Activated CD8-positive, alpha-beta memory T cell treated with anti-CD3 and anti-CD28 coated beads for 1 hour (primary cell): ENCODE measurements at places on chromosomes 2 and 18.

DNA sequence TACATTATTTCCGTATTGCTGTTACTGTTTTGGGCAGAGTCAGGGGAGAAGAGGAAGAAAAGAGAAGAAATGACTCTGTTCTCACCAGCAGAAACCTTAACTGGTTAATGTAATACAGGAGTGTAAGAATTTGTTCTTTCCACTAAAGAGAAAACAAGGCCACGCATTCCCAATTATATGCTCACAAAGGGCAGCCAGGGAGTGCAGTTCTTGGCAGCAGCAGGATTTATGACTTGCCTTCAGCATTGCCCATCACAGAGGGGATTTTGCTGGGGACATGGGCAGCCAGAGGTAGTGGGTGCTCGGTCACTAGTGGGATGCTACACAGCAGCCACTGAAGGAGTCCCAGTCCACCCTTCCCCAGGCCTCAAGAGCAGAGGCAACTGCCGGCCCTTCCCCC is 18.4 kb downstream of the MREG start:
- DNase-seq = no peak

- no peak for DNase-seq
Measured at GRCh38 chr2:143632751-143633374, 503.6 kb downstream of the ARHGAP15 start.

- no peak for DNase-seq
Measured at GRCh38 chr2:61910603-61911002, 5.1 kb downstream of the COMMD1 start.

- no peak for DNase-seq
Measured at GRCh38 chr2:70793450-70793849, 3.0 kb upstream of the FIGLA start.

DNA sequence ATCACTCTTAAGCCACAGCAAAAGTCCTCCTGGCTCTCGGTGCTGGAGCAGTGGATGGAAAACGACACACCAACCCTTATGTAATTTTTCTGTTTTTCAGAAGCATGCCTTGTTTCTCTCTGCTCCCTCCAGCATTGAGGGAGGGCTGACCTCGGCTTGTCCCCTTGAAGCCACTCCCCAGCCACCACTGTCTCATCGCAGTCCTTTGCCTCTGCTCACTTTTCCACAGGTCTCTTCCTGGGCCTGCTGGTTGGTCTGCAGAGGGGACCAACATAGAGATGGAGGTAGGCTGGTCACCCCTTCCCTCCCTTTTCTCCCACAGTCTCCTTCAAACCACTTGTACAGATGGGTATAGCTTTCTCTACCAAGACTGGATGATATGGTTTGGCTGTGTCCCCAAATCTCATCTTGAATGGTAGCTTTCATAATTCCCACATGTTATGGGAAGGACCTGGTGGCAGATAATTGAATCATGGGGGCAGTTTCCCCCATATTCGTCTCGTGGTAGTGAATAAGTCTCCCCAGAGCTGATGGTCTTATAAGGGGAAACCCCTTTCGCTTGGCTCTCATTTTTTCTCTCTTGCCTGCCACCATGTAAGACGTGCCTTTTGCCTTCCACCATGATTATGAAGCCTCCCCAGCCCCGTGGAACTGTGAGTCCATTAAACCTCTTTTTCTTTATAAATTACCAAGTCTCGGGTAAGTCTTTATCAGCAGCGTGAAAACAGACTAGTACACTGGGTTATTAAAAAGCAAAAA is 14.3 kb upstream of the RIOK3 start:
- DNase-seq = no peak

- no peak for DNase-seq
Measured at GRCh38 chr2:233429175-233429897, 75.0 kb downstream of the DGKD start.

- DNase-seq = no peak
Measured at GRCh38 chr2:238986491-238987351, 138.8 kb downstream of the TWIST2 start.

GRCh38 chr2:66443186-66443978 is 8.5 kb downstream of the MEIS1 start:
- no peak for DNase-seq

DNA sequence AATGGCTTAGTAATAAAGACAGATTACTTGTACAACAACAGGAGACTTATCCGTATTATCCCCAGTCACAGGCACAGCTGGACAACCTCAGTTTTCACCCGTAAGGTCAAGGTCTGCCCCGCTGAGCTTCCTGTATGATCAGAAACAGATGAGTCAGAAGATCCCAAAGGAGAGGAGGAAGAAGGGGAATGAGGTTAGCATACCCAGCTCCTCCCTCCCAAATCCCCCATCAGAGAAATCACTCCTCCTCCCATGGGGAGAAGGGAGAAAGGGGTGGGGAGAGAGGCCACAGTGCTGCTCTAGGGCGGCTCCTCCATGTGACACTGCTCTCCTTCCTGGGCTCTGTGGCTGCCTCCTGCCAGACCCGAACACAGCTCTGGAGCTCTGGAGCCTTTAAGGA is 53.8 kb upstream of the SPTBN1 start:
- DNase-seq = no peak

DNA sequence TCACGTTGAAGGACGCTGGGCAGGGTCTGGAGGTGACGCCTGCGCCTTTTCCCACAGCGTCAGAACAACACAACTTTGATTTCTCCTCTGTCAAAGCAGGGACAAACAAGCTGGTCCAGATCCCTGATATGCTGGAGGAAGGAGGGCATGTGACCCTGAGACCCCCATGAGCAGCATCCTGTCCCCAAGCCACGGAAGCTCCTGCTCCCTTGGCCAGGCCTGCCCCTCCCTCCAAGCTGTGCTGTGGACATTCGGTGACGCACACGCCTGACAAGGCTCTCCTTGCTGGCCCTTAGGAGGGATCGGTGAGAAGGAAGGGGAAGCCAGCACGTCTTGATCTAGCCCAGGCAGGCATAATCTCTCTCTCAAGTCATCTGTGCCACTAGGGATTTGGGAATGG is 11.3 kb downstream of the MLPH start:
- DNase-seq = no peak

DNA sequence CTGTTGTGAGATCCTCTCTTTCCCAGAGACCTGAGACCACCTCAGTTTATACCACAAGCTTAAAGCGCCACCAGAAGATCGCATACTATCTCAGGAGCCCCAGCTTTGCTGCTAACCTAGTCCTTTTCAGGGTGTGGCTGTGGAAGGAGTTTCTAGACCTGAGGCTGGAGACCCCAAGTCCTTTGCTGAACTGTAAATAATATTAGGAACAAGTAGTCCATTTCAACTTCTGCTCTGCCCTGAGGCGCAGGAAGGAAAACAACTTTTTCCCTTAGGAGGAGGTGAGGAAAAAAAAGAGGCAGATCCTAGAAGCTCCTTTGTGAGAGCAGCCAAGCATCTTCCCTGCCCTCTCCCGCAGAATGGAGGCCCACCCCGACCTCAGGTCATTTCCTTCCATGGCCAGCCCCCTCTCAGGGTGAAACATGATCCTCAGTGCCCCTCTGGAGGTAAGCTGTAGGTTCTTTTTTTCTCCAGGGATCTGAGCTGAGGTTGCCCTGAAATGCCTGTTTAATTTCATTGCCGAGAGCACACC is 122.8 kb upstream of the LGALSL start:
- no peak for DNase-seq

DNA sequence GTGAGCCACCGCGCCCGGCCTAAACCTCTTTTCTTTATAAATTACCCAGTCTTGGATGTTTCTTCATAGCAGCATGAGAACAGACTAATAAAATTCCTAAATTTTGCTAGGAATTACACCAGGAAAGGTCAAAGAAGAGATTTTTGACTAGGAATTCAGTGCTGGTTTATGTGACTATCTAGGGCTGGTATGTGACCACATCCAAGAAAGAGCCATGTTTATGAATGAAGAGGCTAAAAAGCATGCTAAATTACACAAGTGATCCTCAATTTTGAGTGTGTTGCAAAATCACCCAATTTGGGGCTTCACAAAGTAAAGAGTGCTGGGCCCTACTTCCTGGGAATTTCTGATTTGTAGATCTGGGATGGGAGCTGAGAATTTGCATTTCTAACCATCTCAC is 123.6 kb downstream of the CSRNP3 start:
- DNase-seq = no peak

- no peak for DNase-seq
Measured at GRCh38 chr2:12091201-12091806, 344.9 kb downstream of the LPIN1 start.

DNA sequence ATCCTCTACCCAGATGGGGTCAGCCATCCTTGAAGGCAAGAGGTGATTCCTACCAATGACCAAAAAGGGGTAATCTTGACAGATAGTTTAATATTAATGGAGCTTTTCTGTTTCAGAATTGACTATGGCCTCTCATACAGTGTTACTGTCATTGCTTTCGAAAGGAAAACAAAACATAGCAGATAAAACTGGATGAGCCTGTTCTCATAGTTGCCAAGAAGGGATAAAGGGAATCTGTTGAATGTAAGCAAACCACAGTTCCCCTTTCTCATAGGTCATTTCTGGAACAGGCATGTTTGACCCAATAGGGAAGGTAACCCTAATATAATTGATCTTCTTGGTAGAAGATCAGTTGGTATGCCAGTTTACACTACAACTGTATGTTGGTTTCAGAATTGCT is 1.6 kb downstream of the RAB27B start:
- DNase-seq = no peak

- no peak for DNase-seq
Measured at GRCh38 chr18:7601246-7601615, 34.1 kb downstream of the PTPRM start.

DNA sequence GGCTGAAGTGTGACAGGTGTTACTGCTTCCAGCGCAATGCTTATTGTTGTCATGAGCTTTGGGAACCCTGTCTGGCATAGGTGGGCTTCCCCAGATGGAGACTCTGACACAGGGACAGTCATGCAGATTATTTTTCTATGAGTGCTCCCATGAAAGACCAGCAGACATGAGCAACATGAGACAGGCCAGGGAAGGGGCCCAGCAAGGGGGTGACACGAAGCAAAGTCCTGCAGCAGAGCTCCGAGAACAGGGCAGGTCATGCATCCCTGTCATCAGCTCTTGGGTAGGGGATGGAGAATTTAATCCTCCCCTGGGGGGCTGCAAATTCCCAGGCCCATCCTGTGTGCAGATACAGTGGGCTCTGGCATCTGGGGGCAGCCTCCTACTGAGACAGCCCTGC is 77.4 kb downstream of the CTAGE1 start:
- DNase-seq = no peak

DNA sequence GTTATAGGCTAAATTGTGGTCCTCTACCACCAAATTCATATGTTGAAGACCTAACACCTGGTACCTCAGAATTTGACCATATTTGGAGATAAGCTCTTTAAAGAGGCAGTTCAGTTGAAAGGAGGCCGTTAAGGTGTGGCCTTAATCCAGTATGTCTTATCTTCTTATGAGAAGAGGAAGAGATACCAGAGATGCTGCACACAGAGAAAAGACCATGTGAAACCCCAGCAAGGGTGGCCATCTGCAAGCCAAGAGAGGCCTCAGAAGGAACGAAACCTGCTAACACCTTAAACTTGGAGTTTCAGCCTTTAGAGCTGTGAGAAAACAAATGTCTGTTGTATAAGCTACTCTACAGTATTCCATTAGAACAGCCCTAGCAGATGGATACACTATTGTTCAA is 528.1 kb upstream of the DCC start:
- DNase-seq = no peak

- no peak for DNase-seq
Measured at GRCh38 chr18:31657823-31658669, 26.3 kb downstream of the B4GALT6 start.

DNA sequence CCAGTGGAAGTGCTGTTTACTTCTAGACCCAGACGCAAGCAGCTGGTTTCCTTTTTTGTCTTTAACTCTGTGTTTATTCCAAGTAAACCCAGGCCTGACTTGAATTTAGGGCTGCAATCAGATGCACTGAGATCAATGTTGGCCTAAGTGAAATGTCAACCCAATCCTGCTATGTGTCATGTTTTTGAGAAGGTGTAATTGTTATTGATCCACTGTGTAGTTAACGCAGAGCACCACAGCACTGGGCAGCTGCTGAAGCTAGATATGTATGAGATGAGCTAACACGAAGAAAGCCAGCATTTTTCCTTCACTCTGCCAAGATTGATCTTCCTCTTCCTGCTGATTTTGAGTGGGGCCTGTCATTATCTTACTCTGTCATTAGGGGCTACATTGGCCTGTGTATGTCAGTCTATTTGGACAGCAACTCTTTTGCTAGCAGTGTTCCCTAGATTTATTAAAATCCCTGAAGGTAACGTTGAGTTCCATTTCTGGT is 18.9 kb upstream of the DLX1 start:
- no peak for DNase-seq

DNA sequence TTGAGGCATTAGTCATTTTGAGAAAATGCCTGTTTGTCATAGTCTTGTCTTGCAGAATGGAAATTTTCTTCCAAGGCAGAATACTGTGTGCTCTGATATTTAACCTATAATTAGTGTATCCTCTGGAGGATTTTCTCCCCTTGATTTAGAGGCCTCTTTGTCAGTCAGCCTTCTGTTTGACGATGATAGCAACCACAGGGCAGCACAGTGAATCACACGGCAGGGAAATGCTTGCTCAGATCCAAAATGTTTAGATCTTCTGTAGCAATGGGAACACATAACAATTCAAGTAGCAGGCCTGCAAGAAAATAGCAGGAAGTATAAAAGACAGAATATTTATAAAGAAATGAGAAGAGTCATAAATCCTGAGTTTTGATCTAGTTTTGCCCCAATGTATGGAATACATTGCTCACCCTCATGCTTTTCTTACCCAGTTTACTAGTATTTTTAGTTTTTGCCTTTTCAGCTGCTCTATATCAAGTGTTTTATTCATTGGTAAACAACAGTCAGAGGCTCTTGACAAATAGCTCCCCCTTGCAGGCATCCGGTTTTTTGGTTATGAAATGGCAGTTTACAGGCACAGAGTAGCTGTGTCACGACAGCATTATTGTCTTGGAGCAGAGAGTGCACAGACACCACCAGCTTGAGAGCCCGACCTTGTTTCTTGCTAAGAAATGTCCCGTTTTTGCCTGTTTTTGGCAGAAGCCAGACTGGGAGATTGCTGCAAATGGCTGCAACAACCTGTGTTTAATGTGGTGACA is 185.1 kb downstream of the MYO3B start:
- no peak for DNase-seq

GRCh38 chr2:52955079-52955478 is 812.5 kb upstream of the CHAC2 start:
- DNase-seq = no peak

DNA sequence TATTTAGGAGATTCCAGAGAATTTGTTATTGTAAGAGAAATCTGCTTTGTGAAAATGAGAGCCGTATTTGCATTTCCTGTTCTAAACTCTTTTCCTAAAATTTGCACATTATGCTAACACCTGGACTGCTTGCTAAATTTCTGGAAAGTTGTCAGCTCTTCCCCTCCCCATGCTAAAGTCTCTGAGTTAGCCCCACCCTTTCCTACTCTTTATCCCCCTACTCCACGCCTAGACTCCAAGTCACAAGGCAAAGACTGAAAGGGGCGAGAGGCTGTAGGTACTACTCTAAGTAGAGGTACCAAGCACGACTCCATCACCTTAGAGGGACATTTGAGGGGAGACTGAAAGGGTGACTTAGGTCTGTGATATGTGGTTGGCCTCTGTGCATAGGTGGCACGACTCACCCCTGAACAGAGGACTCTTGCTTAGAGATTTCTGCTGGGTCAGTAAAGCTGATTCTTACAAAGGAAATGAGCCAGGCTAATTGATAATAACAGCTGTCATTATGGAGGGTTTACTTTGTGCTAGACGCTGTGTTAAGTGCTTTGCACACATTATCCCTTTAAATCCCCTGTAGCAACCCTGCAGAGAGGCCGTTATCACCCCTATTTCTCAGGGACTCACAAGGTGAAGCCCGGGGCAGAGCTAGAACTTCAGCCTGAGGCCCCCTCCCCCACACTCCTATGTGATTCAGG is 373.5 kb downstream of the EN1 start:
- DNase-seq = no peak

GRCh38 chr2:226312155-226312554 is 487.5 kb downstream of the IRS1 start:
- no peak for DNase-seq
